ENCODE measurements at places on chromosomes 6 and 20.

DNA sequence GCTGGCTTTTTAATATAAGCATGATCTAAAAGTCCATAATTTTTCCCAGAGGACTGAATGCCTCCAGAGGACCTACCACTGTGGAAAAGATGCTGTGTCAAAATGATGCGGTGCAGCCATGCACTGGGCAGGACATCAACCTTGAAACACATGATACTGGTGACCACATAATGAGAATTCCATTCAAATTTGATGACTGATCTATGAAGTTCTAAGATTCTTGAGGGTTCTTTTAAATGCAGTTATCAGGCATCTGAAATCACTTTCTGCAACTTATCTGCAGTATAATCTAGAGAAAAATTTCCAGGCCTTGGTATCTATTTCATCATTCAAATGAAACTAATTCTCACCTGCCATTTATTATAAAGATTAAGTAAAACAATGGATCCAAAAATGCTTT, 15.0 kb upstream of the MARCKS start:
- DNase-seq = no peak

DNA sequence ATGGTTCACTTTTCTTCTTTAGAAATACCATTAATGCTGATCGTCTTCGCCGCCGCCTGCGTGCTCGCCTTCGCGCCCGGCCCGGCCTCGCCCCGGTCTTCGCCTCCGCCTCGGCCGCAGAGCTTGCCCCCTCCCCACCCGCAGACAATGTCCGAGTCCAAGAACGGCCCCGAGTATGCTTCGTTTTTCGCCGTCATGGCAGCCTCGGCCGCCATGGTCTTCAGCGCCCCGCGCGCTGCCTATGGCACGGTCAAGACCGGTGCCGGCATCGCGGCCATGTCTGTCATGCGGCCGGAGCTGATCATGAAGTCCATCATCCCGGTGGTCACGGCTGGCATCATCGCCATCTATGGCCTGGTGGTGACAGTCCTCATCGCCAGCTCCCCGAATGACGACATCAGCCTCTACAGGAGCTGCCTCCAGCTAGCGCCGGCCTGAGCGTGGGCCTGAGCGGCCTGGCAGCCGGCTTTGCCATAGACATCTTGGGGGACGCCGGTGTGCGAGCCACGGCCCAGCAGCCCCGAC, 4.8 kb upstream of the PRPH2 start:
- DNase-seq = no peak

DNA sequence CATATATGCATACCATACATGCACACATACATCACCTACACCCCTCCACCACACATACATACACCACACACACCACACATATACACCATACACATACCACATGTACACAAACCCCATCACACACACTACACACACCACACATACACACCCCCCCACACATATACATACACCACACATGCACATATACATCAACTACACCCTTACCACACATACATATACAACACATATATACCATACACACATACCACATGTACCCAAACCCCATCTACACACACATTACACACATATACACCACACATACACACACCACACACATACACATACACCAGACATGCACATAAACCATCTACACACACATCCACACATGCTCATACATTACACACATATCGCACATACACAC, 52.7 kb downstream of the DAAM2 start:
- no peak for DNase-seq

- DNase-seq = no peak
Observed at GRCh38 chr6:39493174-39493573, 170.7 kb upstream of the KCNK16 start.

DNA sequence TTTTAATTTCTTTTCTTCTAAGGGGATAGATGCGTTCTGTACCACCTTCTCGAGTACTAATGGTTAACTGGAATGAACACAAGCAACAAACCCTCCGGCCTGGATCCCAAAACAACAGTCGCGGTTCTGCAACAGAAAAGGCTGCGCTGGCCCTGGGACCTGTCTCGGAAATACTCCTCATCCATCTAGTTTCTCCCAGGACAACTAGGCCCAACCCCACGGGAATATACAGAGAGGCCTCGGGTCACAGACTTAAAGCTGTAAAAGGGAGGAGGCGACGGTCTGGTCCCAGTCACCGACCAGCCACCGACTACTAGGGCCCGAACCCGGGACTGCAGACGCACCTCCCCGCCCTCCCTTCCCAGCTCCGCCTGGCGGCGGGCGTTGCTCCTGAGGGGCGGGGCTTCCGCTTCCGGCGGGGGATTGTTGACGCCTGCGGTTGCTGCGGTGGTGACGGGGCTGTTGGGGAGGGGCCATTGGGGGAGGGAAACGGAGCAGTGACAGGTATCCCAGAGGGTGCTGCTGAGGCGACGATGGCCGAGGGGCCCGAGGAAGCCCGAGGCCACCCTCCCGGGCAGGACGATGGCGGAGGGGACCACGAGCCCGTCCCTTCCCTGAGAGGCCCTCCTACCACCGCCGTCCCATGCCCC, at the start of gene FAM8A1:
FAM8A1 (plus strand) TSS at position 426 of the 650 bp plus-strand sequence; CDS start at position 534, 108 bp downstream.
- peak; percentile 87 for DNase-seq

DNA sequence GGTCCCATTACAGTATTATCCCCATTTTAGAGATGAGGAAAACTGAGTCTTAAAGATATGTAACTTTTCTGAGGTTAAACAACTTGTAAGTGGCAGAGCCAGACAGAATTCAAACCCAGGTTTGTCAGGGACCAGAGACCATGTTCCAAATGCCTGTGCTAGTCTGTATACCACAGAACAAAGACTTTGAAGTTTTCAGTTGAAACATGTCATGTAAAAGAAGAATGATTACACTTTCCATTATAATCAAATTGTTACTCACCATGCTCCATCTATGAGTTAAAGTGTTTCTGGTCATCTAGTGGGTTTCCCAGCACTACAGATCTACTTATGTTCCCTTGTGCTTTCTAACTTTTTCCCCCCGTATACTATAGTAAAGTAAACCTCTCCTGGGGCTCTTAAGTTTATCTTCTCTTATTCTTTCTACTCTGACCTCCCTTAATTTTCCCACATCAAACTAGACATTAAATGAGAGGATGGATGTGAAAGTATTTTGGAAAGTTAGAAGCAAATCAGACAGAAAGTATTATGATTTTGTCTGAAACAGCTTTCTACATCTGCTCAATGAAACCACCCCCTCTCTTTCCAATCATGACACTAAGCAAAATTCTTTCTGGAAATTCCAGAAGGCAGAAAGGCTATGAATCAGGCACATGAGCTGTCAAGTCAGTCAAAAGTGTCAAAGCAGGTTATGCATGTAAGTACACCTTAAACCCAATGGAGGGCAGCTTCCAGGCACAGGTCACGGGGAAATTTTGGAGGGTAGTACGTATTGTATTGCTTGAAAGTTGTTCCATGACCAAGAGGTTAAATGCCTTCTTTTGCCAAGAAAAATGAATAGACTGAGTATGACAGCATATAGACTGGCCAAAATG, 132.7 kb upstream of the MAP3K7 start:
- DNase-seq = no peak

Data from activated CD4-positive, CD25-positive, alpha-beta regulatory T cell (primary cell).